ENCODE measurements at places on chromosomes 12 and 14.
A peak's percentile ranks its signal among the peaks of the same experiment; 100 is the strongest.

GRCh38 chr12:92625639-92626310, 77.0 kb upstream of the PLEKHG7 start:
- no peak for DNase-seq

- no peak for DNase-seq
Measured at GRCh38 chr12:65168681-65169319, 583 bp upstream of the LEMD3 start.

DNA sequence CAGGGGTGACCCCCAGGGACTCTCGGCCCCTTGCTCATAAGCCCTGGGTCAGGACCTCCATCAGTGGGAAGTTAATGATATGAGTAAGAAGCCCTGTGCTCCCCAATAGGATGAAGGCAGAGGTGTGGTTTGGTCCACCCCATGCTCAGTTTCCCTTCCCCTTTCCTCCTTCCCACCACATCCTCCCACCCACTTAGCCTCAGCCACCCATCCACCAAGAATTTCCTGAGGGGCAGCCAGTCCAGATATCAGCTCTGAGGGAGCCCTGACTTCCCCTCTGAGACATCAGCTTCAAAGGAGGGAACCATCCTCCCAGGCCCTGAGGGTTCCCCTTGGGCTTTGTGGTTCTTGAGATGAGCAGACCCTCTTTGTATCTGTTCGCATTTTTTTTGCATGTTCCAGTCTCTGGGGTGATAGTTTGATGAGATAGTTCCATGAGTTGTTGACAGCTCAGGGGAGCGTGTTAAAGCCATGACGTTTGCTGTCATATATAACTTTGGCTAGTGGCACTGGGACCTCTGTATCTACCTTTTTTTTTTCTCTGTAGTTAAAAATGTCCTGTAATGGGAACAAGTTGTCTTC, 71.2 kb downstream of the LGMN start:
- DNase-seq: no peak

DNA sequence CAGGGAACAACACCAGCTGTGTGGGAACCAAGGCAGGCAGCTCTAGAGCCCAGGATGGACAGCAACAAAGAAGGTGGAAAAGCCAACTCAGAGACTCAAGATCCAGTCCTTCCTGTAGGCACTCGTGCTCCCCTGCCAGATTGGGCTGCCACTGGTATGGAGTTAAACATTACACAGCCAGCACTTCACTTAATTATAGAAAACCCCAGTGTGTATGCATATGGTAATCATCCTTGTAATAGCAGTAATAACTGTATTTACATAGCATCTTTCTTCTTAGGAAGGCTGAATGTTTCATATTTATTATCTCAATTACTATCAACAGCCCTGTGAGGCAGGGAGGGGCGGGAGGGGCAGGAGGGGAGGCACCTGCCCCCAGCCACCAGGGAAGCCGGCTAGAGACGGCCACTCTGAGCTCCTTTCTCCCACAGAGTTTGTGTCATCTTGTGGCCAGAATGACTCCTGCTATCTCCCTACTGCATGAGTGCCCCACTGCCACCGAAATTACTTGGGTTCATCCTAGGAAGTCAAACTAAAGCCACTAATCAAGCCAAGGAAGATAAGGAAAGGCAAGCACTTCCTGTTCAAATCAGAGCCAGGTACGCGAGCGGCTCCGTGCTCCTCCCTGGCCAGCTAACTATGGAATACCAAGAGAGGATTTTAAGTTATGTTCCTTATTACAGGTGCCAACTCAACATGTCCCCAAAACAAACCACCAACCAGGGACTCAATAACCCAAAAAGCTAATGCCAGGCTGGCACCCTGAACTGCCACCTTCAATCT, 15.7 kb upstream of the RAB35 start:
- no peak for DNase-seq

GRCh38 chr12:4030929-4031702, 157.9 kb upstream of the PARP11 start:
- peak; percentile 87 for DNase-seq

- DNase-seq: no peak
Measured at GRCh38 chr14:101502761-101503392, 58.4 kb upstream of the DIO3 start.

- DNase-seq: no peak
Measured at GRCh38 chr14:50770586-50770985, 60.4 kb downstream of the NIN start.

GRCh38 chr12:54358191-54358944, 5.9 kb downstream of the GPR84 start:
- no peak for DNase-seq

GRCh38 chr14:76497550-76498462, 121.9 kb downstream of the ESRRB start:
- DNase-seq: no peak

DNA sequence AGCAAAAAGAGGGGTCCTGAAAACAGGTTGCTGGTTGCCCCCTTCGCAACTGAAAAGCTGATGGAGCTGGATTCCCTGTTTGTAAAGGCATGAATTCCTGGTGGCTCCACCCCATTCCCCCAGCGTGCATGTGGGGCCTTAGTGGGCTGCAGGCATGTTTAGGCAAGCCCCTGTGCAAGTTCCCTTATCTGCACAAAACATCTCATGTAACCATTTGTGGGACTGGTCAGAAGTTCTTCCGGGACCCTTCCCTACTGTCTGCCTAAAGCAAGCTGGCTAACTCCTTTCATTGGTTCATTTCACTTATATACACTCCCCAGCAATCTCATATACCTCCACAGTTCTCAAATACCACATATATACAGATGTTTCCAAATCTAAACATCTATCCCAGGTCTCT, 24.0 kb upstream of the HIGD1C start:
- no peak for DNase-seq

DNA sequence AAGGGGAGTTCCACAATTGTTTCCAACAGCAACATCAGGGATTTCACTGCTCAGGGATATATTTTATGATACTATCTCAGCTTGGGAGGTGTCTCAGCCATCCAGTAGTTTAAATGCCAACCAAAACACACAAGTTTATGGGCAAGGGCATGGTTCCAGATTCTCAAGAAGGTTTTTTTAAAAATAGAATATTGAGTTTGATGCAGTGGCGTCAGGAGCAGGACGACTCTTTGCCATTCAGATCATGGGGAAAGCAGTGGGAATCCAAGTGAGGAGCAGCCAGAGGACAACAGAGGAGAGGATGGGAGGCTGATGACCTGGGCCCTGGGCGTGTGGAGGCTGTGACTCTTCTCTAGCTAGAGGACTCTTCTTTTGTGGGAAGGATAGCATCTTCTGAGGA, 25.7 kb downstream of the TSHR start:
- no peak for DNase-seq

Data from RCC 7860 (cell line).